ENCODE measurements at places on chromosomes 3 and 15.

- no peak for DNase-seq
Observed at GRCh38 chr3:14235003-14235911, 56.6 kb downstream of the LSM3 start.

- DNase-seq = no peak
Observed at GRCh38 chr15:101466188-101466587, 23.3 kb downstream of the PCSK6 start.

DNA sequence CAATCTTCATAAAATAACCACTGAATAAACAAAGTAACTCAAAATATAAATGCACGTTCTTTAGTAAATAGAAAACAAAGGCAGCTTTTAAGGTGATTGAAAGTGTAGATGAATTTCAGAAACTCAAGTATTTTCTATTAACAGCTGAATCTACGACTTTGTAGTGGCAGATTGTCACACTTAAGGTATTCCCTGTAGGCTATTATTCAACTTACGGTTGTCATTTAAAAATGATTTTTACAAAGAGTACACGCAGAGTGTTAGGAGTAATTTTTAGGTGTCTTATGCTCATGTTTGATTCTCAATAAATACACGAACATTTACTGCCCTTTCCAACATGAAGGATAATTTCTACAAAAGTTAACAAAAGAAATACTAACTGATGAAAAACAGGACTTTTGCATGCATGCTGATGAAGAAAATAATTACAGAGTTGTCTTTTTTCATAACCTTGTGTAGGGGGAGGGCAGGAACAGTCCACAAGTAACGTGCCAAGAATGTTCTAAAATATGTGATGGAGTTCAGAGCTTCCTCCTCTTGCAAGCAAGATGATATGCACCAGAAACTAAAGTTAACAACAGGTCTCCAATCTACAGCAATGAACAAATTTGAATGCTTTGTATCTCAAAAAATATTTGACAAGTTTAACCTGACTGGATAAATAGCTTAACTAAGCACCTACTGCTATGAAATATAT lies 16.7 kb downstream of the DCBLD2 start:
- no peak for DNase-seq

DNA sequence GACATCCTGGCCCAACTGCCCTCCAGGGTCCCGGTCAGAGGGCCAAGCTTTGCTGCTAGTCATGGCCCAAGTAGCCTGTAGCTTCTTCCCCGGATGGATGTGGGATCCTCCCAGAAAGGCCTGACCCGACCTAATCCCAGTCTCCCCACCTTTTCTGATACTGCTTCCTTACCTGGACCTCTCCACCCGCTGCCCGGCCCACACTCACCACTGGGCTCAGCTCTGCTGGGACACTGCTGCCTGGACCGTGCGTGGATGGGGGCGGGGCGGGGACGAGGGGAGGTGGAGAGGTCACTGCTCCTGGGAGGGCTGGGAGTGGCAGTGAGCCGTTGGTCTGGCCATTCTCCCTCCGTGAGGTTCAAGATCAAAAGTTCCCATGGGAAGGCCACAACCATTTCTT lies 40.3 kb upstream of the FURIN start:
- DNase-seq = no peak
